ENCODE measurements at places on chromosomes 3 and 15.

DNA sequence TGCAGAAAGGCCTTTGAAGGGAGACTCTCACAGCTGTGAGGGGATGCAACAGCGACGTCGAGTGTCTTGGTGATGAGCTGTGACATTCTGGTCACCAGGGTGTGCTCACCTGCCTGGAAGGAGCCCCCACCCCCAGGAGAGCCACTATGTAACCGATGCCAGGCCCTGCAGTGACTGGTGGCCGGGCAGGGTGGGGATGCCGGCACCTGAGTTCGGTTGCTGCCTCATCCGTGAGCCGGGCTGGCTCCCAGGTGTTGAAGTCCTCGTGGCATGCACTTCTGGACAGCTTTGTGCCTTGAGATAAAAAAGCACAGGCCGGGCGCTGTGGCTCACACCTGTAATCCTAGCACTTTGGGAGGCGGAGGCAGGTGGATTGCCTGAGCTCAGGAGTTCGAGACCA lies 56.5 kb downstream of the ASB7 start:
- DNase-seq, result no peak

DNA sequence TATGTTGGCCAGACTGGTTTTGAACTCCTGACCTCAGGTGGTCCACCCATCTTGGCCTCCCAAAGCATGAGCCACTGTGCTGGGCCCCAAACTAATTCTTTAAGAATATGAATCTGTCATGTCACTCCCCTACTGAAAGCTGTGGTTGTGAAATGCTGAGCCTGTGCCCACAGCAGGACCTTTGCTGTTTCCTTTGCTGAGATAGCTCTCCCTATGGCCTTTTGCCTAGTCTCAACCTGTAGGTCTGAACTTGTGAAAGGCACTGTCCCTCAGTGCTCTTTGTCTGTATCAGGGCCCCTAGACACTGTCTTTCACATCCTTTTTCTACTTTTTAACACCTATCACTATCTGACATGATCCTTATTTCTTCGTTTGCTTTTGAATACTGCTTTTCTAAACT lies 62.7 kb upstream of the CCR4 start:
- peak; percentile 41 for DNase-seq

GRCh38 chr15:88498996-88499395 lies 31.5 kb downstream of the MRPS11 start:
- no peak for DNase-seq

- DNase-seq, result no peak
Measured at GRCh38 chr15:83515164-83515563, 68.0 kb downstream of the SH3GL3 start.

- DNase-seq, result no peak
Measured at GRCh38 chr3:4493941-4494894, 1.1 kb downstream of the ITPR1 start.

GRCh38 chr15:41811432-41812195 lies 16.3 kb upstream of the JMJD7 start:
- peak; percentile 46 for DNase-seq

GRCh38 chr3:12751571-12751970 lies 7.5 kb downstream of the TMEM40 start:
- no peak for DNase-seq

- no peak for DNase-seq
Measured at GRCh38 chr3:14948609-14949038, 1.2 kb downstream of the NR2C2 start.

GRCh38 chr3:112470788-112471187 lies 28.5 kb downstream of the BTLA start:
- no peak for DNase-seq

DNA sequence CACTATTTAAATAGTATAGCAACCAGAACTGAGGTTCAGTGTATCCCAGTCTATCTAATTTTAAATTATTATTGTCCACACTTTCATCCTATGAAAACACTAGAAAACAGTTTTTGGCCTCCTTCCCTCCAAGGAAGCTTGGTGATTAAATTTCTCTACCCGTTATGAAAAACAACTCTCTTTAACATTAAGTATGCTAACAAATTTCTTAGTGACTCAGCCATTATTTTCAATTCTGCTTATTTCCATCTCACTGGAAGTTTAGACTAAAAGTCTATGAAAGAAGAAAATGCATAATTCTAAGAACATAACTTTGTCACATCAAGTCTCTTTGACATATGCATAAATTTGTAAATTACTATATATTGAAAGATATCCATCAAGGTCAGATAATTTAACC lies 185.2 kb downstream of the NSUN3 start:
- DNase-seq, result no peak

- DNase-seq, result no peak
Measured at GRCh38 chr15:88605189-88606069, 15.7 kb upstream of the AEN start.

DNA sequence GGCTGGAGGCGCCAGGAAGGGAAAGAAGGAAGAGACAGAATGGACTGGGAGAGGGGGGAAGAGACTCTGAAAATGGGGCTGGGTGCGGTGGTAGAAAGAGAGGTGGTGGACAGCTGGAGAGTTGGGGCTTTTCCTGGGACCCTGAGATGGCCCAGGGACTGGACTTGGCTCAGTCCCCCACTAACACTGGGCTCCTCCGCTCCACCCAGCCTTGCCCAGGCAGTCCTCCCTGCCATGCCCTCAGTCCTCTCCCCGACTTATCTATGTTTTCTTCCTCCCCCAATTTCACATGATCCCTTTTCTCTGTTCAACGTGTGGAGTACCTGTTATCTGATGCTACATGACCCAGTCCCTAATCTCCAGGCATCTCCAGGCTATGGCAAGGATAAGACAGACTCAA lies 6.3 kb upstream of the HCN4 start:
- DNase-seq, result no peak

GRCh38 chr3:31382856-31383255 lies 149.9 kb upstream of the STT3B start:
- DNase-seq, result no peak

GRCh38 chr15:39468828-39469227 lies 112.1 kb upstream of the THBS1 start:
- no peak for DNase-seq

GRCh38 chr3:3951501-3951900 lies 152.3 kb downstream of the LRRN1 start:
- no peak for DNase-seq

DNA sequence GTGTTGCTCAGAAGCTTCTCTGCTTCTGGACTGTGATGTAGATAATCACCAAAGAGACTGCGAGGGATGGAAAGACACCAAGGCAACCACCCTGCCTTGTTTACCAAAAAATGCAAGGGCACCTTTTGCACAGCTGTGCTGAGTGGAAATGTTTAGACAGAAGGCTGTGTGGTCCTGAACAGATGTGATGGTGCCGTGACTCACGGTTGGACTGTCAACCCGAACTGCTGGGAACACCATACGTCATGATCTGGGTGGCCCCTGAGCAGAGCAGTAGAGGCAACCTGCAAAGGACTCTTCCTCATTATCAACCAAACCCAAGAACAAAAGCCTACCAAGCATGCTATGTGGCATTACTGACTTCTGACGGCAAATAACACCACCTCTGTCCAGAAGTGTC lies 61.3 kb upstream of the LPP start:
- DNase-seq, result no peak

DNA sequence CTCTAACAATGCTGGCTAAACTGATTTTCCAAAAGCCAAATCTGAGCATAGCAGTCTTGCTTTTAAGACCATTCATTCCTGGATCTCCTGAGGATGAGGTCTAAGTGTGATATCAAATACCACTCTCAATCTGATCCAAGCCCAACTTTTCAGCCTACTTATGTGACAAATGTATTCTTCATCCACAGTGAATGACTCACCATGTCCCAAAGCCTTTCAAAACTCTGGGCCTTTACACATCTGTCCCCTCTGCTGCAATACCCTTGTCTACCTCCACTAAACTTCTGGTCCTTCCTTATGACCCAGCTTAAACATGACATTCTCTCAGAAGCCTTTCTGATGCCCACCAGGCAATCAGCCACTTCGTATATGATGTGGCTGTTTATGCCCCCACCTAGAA lies 4.6 kb downstream of the ANAPC13 start:
- no peak for DNase-seq

GRCh38 chr15:95693917-95694316 lies 636.6 kb upstream of the NR2F2 start:
- DNase-seq, result no peak

- DNase-seq, result no peak
Measured at GRCh38 chr3:61149236-61149635, 102.0 kb downstream of the FHIT start.

DNA sequence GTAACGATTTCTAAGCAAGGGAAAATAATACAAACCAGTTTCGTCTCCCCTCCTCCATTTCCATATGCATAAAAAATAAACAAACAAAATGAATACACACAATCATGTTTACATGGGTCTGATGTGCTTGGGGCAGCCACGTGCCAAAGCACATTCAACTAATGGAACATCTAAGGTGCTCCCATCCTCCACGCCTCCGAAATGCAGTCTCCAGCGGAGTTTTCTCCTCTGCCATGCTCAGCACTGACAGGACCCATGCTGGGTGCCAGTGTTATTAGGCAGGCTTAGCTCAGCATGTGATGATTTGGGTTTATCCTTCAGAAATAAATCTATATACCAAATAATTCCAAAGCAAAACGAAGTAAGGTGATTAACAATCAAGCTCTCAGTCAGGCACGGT lies 337.3 kb upstream of the ATP10A start:
- DNase-seq, result no peak

DNA sequence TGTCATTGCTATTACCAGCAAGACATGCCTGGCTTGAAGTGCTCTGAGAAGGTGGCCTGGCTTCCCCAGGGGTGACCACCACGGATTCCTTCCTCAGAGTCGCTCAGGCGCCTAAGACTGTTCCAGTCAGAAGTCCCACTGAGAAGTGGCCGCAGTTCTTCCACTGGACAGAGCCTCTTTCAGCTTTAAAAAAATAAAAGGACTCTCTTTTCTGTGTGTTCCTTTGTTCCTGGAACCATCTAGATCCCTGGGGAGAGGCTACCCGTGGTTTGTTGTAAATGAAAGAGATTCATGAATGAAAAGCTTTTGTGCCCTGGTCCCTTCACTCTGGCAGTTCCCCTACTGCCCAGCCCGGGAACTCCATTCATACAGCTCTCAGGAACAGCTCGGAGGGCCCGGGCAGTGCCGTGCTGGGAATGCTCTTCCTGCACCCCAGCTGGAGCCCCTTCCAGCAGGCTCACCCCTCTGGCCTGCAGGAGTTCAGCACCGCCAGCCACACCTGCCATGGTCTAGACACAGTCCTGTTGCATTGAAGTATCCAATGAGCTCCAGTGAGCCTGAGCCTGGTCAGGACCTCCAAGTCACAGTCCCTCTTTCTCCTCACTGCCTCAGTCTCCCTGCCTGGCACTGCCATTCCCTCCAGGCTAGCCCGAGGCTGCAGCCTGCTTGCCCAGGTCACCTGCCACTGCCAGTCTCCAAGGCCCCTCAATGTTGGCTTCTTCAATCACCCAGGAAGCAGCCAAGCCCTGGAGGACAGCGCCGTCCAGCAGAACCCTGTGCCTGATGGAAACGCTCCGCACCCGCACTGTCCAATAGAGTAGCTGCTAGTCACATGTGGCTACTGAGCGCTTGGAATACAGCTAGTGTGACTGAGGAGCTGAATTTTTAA lies 75.4 kb downstream of the XXYLT1 start:
- DNase-seq, result no peak

- no peak for DNase-seq
Measured at GRCh38 chr15:35557544-35557943, 11.6 kb upstream of the DPH6 start.

DNA sequence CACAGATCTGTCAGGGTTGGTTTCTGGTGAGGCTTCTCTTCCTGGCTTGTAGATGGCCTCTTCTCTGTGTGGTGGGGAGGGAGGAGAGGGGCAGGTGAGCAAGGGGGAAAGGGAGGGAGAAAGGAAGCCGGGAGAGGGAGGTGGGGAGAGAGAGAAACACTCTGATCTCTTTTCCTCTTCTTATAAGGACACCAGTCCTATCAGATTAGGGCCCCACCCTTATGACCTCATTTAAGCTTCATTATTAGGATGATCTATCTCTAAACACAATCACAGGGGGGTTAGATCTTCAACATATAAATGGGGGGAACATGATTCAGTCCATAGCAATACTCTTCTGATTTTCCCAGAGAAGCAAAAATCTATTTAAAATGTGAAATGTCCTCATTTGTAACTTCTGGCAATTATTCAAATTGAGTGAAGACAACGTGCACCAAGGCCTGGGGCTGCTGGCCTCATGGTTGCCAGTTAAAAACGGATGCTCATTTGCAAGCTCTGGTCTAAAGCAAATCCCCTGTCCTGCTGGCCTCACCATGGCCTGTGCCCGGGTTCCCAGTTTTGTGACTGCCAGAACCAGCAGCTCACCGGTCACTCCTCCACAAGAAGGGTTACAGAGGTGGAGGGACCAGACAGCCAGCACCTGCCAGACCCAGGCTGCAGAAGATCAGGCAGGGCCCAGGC lies 8.3 kb downstream of the POMGNT2 start:
- no peak for DNase-seq

GRCh38 chr3:36957862-36958686 lies 13.2 kb upstream of the TRANK1 start:
- no peak for DNase-seq

DNA sequence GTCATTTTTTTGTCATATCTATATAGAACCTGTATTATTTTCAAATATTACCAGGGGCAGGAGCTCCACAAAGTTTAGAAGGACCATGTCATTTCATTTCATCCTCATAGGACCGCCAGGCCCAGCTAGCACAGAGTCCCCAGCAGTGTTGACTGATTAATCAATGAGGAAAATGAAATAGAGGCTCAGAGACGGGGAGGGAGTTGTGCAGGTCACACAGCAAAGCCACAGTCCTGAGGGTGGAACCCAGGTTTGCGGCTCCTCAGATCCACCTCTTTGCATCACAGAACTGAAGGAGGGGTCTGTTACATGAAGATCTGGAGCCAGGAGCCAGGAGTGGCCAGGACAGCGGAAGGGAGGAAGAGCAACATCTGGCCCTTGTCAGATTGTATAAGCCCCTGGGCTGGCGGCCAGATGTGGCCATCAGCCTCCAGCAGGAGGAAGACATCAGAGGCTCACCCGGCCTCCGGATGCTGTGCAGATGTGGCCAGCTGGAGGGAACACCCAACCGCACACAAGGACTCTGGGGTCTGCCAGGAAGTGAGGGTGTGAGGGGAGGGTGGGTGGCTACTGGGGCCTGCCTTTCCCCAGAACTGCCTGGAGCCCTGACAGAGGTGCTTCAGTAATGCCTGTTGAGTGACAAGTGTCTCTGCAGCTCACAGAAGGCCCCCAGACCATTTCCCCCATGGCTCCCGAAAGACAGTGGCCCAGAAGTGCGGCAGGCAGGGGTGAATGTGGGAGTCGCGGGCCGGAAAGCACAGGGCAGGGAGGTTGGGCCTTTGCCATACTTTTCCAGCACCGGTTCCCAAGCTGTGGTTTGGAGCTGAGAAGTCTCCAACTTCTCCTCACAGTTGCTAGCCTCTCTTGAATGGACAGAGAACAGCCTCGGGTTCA lies 21.3 kb downstream of the EFCC1 start:
- no peak for DNase-seq

GRCh38 chr15:85878828-85879225 lies 84.1 kb upstream of the KLHL25 start:
- no peak for DNase-seq

All from GM06990 (cell line).